Fibroblast of upper back skin (primary cell): ENCODE measurements at places on chromosomes 2 and 18.

GRCh38 chr2:119837759-119838158 lies 78.0 kb downstream of the PTPN4 start:
- DNase-seq: no peak

- no peak for DNase-seq
Measured at GRCh38 chr2:208657468-208657867, 250.9 kb downstream of the PTH2R start.

DNA sequence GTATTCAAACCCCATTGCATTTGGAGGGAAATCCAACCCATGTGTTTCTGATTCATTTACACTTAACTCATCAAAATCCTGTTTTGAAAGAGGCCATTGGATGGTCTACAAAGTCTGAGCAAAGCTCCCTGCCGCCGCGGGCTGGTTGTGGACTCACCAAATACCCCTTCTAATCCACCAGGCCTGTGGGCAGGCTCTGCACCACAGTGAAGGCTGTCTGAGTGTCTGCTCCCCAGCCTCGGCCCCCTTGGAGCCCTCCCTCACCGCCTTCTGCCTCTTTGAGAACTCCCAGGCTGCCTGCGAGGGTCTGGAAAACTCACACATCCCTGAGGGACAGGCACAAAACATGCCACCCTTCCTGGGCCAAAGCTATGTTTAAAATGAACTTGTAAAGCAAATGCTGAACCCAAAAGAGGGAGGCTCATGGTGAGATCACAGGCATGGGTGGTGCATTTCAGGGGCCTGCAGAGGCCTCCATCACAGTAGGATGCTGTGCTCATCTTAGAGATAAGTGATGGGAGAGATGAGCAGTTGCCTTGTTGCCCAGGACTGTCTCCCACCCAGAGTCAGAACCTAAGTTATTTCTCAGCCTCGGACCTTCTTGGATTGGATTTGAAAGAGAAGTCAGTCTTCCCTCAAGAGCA lies 225.0 kb downstream of the CYP26B1 start:
- peak; percentile 63 for DNase-seq

DNA sequence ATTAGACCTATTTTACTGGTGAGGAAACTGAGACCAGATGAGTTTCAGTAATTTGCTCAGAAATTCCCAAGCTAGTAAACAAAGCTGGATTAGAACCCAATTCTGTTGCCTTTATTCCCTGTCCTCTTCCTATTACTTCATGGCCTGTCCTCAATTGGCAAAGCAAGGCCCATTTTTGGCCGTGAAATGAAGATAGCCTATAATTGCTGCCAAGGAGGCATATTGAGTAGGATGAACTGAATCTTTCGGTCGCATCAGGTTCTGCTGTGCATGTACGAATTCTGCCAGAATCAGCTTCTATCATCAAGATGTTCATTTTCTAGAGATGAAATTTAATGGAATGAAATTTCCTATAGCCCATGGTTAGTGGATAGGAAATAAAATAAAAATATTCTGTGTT lies 1485.2 kb upstream of the PIK3C3 start:
- DNase-seq: no peak

- DNase-seq: no peak
Measured at GRCh38 chr2:175418224-175418835, 236.8 kb upstream of the ATP5MC3 start.

DNA sequence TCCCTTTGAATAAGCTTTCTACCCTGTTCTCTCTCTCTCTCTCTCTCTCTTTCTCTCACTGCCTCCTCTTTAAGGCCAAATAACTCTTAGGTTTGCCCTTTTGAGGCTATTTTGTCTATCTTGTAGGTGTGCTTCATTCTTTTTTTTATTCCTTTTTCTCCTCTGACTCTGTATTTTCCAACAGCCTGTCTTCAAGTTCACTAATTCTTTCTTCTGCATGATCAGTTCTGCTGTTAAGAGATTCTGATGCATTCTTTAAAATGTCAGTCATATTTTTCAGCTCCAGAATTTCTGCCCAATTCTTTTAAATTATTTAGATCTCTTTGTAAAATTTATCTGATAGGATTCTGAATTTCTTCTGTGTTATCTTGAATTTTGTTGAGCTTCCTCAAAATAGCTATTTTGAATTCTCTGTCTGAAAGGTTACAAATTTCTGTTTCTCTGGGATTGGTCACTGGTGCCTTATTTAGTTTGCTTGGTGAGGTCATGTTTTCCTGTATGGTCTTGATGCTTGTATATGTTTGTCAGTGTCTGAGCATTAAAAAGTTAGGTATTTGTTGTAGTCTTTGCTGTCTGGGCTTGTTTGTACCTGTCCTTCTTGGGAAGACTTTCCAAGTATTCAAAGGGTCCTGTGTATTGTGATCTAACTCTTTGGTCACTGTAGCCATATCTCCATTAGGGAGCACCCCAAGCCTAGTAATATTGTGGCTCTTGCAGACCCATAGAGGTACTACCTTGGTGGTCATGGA lies 35.4 kb upstream of the DYNC1I2 start:
- DNase-seq: no peak
